ENCODE measurements at places on chromosomes 7 and 10.

DNA sequence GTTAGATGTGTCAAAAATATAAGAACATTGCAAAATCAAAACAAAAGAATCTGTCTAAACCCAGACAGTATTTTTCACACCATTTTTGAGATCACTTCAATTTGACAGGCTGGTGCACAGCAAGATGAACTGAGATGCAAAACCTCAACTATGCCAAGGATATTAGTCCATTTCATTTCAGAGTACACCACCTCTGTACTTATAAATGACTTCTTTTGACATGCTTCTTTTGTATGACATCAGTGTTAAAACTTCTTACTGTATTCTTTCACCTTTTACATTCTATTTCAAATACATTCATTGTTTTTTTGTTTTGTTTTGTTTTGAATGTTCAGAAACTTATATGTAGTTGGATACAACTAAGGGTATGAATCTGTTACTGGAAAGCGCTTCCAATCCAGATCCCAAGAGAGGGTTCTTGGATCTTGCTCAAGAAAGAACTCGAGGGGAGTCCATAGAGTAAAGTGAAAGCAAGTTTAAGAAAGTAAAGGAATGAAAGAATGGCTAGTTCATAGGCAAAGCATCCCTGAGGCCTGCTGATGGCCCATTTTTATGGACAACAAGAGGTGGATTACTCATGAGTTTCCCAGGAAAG, 23.5 kb upstream of the GPR141 start:
- no peak for DNase-seq

DNA sequence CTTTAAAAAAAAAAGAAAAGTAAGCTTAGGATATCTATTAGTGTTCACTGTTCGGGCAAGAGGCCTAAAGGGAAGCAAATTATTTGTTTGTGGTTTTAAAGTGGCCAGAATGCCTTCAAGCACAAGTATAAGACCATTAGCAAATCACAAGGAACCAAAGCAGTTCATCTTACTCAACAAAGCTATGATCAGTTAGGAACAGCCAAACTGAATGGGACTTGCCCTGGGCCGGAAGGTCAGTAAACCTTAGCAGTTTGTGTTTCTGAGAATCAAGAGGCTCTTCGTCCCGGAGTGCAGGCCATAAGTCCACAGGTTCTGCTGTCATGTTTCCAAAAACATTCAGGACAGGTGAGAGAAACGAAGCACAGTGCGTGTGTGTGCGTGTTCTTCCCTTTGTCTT, 4.5 kb downstream of the FBXW4 start:
- no peak for DNase-seq

DNA sequence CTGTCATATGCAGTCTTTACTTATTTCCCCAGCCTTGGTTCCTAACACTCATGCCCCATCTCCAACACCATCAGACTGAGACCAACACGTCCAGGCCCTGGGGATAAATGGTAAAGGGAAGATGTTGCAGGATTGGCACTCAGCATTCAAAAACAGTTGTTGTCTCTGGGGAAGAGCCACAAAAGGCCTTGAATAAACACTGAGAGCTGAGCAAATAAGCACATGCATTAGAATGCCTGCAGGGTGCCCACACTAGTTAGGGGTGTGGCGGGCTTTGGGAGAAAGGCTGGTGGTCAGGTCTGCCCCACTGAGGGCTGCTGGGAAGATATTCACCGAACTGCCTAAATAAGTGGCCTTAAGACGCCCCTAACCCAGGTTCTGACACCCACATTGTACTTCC, 391.0 kb downstream of the GFRA1 start:
- no peak for DNase-seq

DNA sequence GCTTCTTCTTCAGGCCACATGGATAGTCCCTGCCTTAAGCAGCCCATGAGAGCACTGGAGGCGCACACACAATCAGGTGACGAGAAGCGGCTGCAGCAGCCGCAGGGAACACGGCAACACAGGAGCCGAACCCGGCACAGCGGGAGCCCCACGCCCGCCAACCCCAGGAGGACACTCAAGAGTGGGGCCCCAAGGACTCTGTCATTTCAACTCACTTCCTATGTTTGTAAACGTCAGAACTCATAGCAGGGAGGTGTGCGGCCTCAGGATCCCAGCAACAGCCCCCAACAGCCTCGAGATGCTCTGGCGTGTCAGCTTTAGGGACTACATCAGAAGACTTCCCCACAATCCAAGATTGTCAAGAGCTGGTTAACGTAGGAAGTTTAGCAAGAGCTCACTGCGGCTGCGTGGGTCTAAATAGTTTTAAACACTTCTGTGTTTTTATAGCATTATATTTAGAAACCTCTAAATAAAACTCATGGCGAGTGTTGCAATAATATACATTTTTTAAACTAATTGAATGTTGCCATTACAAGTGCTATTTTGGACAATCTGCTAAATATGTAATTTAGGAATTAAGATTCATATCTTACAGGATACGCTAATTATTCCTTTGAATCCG, 123.4 kb downstream of the MAD1L1 start:
- no peak for DNase-seq

DNA sequence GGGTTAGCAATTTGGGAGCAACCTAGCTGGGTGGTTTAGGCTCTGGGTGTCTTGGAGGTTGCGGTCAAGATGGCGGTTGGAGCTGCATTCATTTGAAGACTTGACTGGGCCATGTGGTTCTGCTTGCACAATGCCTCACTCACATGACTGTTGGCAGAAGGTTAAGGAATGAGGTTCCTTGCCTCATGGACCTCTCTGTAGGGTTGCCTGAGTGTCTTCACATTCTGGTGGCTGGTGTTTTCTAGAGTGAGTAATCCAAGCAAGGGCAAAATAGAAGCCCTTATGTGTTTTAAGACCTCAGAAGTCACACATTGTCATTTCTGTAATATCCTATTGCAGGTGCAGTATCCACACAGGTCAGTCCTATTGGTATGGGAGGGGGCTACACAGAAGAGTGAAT, 52.0 kb downstream of the CDK14 start:
- DNase-seq = no peak

GRCh38 chr10:123478116-123478515, 188.0 kb upstream of the GPR26 start:
- DNase-seq = no peak

DNA sequence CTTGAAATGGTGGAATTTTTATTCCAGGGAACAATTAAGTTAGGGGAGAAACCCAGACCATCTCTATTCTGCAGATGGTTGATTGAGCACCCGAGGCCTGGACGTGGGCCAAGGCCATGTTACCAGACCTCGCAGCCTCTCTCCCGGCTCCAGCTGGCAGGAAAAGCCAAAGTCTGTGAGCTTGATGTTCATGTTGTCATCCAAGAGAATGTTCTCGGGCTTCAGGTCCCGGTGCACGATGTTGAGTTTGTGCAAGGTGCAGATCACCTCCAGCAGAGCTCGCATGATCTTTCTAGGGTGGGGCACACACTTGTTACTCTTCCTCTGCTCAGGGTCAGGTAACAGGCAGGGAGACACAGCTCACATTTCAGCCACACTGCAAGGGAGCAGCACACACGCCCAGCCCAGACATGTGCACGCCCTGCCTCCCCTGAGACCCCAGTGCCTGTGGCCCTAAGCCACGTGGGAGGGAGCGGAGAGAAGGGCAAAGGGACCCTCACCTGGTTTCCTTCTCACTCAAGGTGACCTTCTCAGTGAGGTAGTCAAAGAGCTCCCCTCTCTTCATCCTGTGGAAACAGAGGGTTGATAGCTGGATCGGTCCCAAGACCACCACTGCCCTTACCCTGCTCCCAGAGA, 9.5 kb downstream of the PHKG1 start:
- DNase-seq = no peak

DNA sequence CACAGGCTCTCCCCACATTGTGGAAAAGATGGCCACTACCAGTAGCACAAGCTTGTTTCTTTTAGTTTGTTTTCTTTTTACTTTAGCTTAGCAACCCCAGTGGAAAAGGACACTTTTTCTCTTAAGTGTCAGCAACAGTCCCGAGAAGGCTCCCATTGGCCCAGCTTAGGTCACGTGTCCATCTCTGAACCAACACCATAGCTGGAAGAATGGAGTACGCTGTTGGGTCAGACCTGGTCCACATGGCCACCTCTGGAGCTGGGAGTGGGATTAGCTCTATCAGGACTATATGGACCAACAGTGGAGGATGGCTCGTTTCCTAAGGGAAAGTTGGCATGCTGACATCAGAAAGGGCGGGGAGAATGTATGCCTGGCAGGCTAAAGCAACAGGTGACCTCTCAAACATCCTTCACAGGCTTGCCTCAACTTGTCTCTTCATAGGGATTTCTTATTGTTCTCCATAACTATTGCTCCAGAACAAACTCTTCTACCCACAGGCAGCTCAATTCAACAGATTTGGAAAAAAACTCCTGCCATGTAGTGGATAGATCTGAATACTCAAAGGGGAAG, 27.6 kb upstream of the NEUROG3 start:
- DNase-seq = no peak

DNA sequence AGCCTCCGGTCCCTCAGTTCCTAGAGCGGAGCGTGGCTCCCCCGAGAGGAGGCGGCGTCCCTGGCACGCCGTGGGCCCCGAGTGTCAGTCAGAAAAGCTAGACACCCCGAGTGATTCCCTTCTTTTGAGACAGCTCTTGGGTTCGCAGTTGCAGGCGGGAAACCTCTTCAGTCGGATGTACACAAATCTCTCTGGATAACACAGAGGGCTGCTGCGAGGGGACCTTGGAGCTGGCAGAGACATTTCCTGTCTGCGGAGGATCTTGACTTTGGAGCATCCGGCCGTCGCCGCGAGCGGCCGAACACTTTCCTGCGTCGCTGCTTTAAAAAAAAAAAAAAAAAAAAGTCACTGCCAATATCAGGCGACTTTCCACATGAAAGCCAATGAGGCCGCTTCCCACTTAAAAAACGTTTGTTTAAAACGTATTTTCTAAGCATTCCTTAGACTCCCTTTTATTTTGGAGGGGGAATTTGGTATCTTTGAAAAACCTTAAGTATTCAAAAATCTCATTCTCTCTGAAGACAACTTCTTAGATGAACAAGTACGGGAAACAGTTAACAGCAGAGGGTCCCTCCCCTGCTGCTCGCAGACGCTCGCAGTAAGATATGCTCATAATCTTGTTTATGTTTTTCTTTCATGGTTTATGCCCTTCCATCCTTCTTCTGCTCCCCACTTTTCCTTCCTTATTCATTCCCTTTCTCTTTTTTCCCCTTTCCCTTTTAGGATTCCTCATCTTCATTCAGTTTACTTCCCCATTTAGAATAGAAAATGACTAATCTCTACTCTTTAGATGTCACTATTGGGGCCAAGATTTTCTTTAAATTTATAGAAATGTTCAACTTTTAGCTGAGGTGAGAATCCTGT, 10.0 kb downstream of the HHEX start:
- no peak for DNase-seq

GRCh38 chr7:126948664-126949063, 304.1 kb downstream of the GRM8 start:
- no peak for DNase-seq

DNA sequence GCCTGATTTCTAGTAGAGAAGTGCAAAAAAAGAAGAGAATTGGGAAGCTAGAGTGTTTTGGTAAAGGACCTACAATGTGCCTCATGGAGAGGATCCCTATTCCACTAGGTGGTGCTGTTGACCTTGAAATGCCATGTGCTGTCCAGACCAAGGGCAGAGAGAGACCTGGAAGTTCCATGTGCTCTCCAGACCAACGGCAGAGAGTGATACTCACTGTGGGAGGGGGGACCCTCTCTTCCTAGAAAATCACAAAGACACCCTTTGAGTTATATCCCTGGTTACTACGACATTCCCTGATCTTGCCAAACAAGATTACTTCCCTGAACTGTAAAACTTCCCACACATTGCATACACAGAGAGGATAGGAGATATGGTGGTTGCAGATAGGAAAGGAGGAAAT, 212.7 kb upstream of the ZNF804B start:
- DNase-seq = no peak

GRCh38 chr10:3886641-3887251, 101.7 kb upstream of the KLF6 start:
- DNase-seq = no peak

DNA sequence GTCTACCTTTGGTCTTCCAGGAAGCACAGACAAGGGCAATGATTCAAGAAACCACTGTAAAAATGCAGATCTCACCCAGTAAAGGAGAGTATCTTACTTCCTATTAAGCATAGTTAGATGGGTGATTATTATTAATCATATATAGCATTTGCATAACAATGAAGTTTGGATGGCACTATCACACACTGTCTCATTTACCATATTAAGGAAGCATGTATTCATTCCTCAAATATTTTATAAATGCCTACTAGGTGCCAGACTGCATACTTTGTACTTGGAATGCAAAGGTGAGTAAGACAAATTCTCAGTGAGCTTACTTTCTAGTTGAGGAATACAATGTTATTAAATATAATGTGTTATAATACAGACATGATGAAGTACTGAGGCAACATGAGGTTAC, 53.9 kb upstream of the SKAP2 start:
- no peak for DNase-seq

DNA sequence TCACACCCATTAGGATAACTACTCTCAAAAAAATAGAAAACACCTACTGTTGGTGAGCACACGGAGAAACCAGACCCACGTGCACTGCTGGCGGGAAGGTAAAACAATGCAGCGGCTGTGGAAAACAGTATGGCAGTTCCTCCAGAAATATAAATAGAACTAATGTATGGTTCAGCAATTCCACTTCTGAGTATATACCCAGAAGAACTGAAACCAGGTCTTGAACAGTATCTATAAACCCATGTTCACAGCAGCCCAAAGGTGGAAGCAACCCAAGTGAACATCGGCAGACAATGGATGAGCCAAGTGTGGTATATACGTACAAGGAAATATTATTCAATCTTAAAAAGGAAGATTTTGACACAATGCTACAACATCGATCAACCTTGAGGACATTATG, 164.7 kb downstream of the ZMYND11 start:
- DNase-seq = no peak

- no peak for DNase-seq
These were observed 1.3 kb downstream of the CNNM2 start for GRCh38 chr10:102919246-102919959.
